ENCODE measurements at places on chromosomes 4 and X.

GRCh38 chr4:70449220-70449619 lies 22.8 kb upstream of the MUC7 start:
- no peak for DNase-seq

DNA sequence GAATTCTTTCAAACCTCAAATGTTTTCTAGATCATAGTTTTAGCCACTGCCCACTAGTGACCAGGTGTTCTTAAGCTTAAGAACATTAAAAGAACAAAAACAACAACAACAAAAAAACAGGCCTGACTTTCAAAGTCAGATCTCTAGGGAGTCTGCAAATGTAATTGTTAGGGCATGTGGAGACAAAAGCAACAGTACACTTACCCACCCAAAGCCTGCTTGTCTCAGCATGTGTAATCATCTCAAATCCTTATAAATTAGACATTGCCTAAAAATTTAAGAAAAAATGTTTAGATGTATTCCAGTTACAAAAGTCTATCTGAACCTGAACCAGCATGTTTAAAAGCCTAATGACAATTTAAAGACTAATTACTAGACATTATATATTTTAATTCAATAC lies 79.9 kb downstream of the SLC7A11 start:
- DNase-seq: no peak

- no peak for DNase-seq
Observed at GRCh38 chr4:168643111-168643795, 146.4 kb downstream of the PALLD start.

DNA sequence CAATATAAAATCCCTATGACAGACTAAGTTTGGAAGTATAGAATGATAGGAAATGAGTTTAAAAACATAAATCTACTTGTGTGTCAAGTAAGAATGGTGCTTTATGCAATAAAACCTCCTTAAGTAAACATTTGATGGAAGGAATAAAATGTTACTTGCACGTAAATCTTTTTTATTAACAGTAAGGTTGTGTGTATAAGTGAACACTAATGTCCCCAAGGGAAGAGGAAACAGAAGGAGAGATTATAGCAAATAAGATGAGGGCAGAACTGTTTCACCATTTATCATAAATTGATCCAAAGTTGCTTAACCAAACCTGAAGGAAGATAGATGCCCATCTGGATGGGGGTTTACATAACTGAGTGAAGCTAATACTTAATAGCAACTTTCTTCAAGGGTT lies 86.8 kb downstream of the FRMPD4 start:
- DNase-seq: no peak

DNA sequence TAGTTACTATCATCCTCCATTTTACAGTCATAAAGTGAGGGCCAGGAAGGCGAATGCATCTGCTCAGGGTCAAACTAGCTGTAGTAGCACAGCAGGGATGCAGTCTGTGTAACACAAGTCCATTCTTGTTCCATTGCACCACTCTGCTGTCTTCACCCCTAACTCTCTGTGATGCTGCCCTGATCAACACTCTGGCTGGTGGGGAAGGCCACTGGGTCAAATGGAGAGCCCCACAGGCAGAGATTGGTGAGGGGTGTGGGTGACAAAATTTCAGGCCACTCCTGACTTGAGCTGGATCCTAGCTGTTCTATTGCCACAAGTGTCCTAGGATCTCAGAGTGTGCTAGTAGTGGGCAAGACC lies 136.5 kb downstream of the PJA1 start:
- DNase-seq: no peak

GRCh38 chr4:40621229-40621591 lies 8.5 kb downstream of the RBM47 start:
- DNase-seq: no peak

DNA sequence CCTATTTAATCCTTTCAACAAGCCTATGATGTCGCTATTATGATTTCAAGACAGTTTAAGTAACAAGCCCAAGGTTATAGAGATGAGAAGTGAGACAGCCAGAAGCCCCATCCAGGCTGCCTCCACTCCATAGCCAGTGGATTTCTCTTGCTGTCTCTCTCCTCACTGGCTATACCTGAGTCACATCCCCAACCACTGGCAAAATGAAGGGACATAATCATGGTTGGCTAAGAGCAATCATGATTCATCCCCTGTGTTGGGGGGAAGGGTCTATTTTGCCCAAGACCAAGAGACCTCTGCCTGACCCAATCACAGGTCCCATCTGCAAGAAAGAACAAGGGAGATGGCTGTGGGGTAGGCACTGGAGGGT lies 334.9 kb upstream of the GATB start:
- no peak for DNase-seq
